Thymus (tissue), 14 donors: ENCODE measurements at places on chromosomes 7 and 10. TPM values are rescaled to one million over a fixed set of nuclear protein-coding genes. Genes with fewer than 3 reads are reported as not detected.

The NPY gene
- 0.71 TPM for total RNA-seq

- DNase-seq, result no peak
Observed at GRCh38 chr7:54944179-54944578, 74.6 kb upstream of the EGFR start.

GRCh38 chr10:29862923-29863614 lies 196.3 kb downstream of the JCAD start:
- no peak for DNase-seq

DNA sequence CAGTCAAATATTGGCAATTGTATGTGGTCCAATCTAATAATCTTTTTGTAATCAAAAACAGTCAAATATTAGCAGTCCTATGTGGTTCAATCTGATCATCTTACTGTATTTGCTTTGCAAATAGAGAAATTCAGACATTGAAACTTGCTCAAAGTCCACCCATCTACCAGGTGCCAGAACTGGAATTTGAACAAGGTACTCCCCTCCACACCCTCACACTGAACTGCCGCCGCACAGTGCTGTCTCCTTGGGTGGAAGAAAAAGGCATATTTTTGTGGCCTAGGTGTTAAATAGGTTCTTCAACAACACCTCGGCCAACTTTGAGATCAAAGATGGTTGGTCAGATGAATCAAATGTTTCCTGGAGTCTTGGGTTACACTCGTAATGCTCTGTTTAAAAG lies 544.2 kb upstream of the GALNT17 start:
- no peak for DNase-seq

GRCh38 chr7:103934508-103934907 lies 55.0 kb downstream of the RELN start:
- no peak for DNase-seq

DNA sequence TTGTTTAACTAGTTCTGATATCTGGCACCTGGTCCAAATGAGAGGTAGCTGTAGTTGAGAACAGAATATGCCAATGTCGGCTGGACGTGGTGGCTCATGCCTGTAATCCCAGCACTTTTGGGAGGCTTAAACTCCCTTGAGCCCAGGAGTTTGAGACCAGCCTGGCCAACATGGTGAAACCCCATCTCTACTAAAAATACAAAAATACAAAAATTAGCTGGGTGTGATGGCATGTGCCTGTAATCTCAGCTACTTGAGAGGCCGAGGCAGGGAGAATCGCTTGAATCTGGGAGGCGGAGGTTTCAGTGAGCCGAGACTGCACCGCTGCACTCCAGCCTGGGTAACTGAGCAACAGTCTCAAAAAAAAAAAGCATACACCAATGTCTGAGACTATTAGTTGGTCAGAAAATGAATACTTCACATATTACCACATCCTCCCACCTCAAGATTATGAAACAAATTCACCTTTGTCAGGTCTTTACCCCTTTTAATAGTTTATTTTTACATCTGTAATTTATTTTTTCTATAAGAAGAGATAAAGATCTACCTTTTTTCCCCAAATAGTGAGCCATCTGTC lies 38.8 kb downstream of the EPC1 start:
- no peak for DNase-seq

The MBL2 gene
- total RNA-seq, result 0.05 TPM

- no peak for DNase-seq
Observed at GRCh38 chr7:75072981-75073283, 670 bp downstream of the RCC1L start.

DNA sequence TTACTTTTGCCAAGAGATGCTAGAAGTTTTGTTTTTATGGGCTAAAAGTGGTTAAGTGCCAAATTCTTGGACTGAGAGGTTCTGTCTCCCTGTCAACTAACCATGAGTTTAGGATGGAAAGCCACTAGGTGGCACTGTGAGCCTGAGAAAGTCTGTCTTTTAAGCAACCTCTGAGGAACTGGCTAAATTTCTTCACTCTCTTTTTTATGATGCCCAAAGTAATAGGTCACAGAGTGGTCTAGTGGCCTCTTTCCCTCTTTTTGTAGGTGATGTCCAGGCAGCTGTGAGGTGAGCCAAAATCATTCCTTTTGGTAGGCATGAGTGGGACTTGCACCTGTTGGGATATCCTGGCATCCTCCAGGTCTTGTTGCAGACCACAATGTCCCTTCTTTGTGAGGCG lies 56.8 kb downstream of the SND1 start:
- peak; percentile 73 for DNase-seq

GRCh38 chr10:132547421-132547861 lies 9.9 kb downstream of the INPP5A start:
- DNase-seq, result no peak

GRCh38 chr10:24731942-24732341 lies 8.3 kb upstream of the ARHGAP21 start:
- DNase-seq, result no peak

The XPNPEP1 gene
- 44.2 TPM for total RNA-seq

The ECHDC3 gene
- 3.0 TPM for total RNA-seq

DNA sequence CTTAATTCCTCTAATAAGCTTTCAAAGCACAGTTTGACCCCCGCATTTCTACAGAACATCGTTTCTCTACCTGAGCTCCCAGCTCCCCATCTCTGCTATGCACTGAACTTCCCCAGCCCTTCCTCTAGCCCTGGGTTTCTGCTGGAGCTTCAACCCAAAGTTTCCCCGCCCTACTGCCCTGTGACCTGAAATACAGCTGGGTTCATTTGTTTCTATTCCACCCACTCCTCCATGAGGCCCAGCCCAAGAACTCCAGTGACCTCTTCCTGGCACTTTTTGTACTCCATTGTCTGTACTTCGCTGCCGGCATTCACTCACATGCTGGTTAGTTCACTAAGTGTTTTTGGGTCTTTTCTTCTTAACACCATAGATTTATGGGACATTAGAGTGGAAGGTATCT lies 35.8 kb downstream of the ADRB1 start:
- no peak for DNase-seq

- DNase-seq, result peak; percentile 71
Observed at GRCh38 chr10:119268871-119269506, 61.6 kb downstream of the GRK5 start.

GRCh38 chr7:100964630-100965029 lies 4.7 kb upstream of the MUC12 start:
- no peak for DNase-seq

DNA sequence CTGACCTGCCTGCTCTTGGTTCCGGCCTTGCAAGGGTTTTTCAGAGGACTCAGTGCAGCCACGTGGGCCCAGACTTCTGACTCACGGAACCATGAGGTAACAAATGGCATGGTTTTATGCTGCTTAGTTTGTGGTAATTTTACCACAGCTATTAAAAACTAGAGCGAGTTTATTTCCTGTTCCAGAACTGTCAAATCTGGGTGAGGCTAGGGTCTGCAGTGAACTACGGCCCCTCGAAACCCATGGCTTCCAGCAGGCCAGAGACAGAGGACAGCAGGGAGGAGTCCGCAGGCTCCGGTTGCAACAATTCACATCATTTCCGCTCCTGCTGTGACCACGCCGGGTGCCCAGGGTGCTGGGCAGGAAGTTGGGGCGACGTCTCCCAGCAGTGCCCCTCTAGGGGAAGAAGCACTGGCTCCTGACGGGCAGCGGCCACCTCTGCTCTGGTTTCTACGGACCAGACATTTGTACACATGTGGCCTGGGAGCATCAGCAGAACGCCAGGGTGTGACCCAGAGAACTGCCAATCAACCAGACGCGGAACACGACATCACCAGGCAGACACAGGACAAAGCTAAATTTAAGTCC lies 74.8 kb downstream of the ADARB2 start:
- DNase-seq, result no peak

The POM121C gene
- total RNA-seq, result 8.2 TPM

The HOXA13 gene
- total RNA-seq, result not detected

GRCh38 chr7:118158766-118159165 lies 25.2 kb upstream of the LSM8 start:
- no peak for DNase-seq

The HGF gene
- 1.2 TPM for total RNA-seq

The PRLHR gene
- 0.05 TPM for total RNA-seq

DNA sequence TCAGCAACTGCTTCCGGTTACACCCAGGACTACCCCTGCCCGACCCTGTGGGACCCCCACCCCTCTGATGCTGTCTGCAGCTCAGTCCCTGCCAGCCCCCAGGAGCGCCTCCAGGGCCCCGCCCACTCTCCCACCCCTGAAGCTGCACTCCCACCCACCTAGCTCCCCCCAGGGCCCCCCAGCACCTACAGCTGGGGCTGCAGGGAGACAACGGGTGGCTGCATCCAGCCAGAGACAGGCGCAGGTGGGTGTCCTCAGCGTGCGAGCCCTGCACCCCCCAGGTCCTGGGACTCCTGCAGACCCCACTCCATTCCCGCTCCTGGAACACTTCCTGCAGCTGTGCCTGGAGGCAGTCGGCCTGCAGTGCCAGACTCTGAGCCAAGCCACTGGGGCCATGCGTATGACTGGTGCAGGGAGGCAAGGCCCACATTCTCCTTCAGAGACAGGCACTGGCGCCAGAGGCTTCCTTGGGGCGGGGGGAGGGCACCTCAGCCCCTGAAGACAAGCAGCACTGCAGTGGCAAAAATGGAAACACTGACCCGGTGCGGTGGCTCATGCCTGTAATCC lies 6.1 kb downstream of the CYP2W1 start:
- DNase-seq, result no peak

The NANOS1 gene
- total RNA-seq, result 0.52 TPM

The ITIH2 gene
- 0.19 TPM for total RNA-seq

GRCh38 chr7:24827589-24827988 lies 70.3 kb upstream of the GSDME start:
- no peak for DNase-seq

- no peak for DNase-seq
Observed at GRCh38 chr7:101671371-101672356, 42.6 kb upstream of the MYL10 start.

GRCh38 chr7:26949319-26949718 lies 84.9 kb upstream of the SKAP2 start:
- DNase-seq, result no peak

DNA sequence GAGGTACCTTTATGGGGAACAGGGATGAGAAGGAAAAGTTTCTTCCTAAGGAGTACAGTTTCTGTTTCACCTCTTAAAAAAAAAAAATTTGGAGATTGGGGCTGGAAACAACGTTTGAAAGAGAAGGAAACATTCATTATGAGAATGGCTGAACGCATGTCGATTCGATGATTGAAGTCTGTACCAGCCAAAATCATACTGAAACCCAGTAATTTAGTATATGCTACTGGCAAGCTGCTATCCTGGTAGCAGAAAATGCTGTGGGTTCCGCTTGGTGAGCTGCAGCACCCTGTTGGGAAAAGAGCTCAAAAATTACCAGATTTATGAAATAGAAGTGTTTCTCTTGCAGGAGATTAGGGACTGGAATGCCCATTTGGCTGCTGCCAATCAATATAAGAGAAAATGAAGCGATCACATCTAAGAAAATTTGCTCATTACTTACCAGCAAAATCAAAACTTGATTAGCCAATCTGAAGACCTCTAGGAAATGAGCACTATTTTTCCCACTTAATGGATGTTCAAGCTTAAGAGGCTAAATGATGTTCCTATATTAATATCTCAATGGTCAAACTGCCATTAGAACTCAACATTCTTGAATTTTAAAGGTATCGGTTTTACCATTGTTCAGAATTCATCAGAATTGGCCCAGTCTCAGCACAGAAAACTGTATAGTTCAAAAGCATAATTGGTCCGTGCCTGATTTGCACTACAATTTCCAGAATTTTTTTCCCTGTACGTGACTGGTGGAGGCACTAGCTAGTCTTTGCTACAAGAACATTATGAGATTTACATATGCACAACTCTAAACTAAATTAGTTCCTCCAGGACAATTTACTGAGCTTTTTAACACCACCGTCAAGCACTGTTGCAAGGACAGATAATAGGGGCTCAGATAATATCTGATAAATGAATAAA lies 1.2 kb upstream of the ITGB1 start:
- no peak for DNase-seq

DNA sequence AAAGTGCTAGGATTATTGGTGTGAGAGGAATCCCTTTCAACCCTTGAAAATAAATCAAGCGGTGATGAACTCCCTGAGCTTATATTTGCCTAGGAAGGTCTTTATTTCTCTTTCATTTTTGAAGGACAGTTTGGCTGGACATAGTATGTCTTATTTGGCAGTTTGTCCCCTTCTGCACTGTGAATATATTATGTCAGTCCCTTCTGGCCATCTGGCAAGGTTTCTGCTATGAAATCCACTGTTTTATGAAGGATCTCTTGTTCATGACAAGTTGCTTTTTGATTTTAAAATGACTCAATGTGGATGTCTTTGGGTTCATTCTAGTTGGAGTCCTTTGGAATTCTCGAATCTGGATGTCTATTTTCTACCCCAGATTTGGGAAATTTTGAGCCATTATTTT lies 21.7 kb upstream of the MCM10 start:
- no peak for DNase-seq

The CABCOCO1 gene
- total RNA-seq, result 0.14 TPM

DNA sequence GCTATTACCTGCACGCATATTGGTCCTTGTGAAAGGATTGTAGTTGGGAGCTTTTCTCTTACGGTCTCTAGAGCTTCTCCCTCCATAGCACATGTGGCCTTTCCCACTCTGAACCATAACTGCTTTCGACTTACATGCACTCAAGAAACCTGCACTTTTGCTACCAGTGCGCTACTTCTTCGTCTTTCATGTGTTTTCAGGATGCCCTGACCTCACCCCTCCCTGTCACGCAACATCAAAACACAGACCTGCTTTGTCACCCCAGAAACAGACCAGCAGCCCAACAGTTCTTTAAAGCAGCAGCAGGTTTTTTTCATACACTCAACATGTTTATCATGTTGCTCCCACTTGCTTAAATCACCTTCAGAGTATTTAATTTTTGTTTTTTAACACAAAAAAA lies 243.5 kb upstream of the TCF7L2 start:
- DNase-seq, result peak; percentile 65

DNA sequence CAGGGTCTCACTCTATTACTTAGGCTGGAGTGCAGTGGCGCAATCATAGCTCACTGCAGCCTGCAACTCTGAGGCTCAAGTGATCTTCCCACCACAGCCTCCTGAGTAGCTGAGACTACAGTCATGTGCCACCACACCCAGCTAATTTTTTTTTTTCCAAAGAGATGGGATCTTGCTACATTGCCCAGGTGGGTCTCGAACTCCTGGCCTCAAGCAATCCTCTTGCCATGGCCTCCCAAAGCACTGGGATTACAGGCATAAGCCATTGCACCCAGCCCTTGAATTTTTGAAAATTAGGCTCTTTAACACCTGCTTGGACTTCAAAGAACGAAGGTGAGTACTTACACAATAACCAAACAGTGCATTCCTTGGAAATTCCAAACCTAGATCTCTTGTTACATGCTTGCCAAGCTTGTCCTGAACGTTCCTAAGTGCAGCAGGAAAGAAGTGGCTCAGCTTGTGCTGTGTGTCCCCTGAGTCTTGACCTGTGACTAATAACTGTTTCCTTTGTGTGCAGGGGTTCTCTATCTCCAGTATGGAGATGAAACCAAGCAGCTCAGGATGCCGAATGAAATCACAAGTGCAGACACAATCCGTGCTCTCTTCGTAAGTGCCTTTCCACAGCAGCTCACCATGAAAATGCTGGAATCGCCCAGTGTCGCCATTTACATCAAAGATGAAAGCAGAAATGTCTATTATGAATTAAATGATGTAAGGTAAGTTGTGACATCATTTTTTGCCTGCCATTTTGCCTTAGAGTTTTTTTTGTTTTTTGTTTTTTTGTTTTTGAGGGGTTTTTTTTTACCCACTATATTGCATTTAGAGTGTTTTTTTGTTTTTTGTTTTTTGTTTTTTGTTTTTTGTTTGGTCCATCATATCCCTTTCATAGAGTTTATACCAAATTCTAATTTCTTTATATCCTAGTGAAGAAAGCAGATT lies 223.8 kb downstream of the KIAA1217 start:
- DNase-seq, result no peak

- DNase-seq, result no peak
Observed at GRCh38 chr7:85516675-85517074, 329.8 kb upstream of the SEMA3D start.

The KCND2 gene
- 0.19 TPM for total RNA-seq

- no peak for DNase-seq
Observed at GRCh38 chr7:154371424-154371823, 319.2 kb downstream of the DPP6 start.

The HMX2 gene
- total RNA-seq, result 0.05 TPM
